Activated naive CD8-positive, alpha-beta T cell treated with anti-CD3 and anti-CD28 coated beads, Interleukin-2, amount 10 ng/mL, durations not matched to agents 7 days and 5 days (primary cell): ENCODE measurements at places on chromosomes 7 and 10. TPM values are rescaled to one million over a fixed set of nuclear protein-coding genes. Genes with fewer than 3 reads are reported as not detected.

- H3K4me1 ChIP-seq: no peaks in the 10 kb centered on the region
- no peaks in the 10 kb centered on the region for H3K27me3 ChIP-seq
- DNase-seq: no peak
- H3K4me3 ChIP-seq: no peak overlapping the region
Observed at GRCh38 chr10:73837072-73837471, 25.7 kb upstream of the NDST2 start.

GRCh38 chr7:474605-475424 is 44.8 kb downstream of the PDGFA start:
- no peaks in the 10 kb centered on the region for H3K36me3 ChIP-seq
- no peak overlapping the region for H3K4me3 ChIP-seq
- peaks cover 2% of the 10 kb centered on the region for H3K27me3 ChIP-seq
- DNase-seq: no peak
- no peak overlapping the region for H3K27ac ChIP-seq

Gene TLX1
- not detected for total RNA-seq

Gene ZP3
- total RNA-seq: 1.3 TPM

Gene TAS2R41
- total RNA-seq: not detected

Gene GIMAP2
- total RNA-seq: 139 TPM
